ENCODE measurements at places on chromosomes 6 and 20.

DNA sequence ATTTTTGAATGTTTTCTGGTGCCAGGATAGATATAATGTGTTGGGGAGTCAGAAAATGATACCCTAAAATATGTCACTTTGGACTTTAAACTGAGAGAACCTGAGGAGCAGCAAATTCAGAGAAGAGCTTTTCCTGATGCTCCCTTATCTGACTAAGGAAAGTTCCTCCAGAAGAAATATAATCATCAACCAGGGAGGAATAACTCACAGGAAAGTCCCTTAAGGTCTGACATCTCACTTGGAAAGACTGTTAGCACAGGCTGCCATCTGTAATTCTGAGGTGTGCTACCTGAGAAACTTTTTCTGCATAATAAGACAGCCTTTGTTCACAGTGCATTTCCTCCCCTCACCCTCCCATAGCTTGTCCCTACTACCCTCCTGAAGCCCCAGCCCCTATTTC lies 218.6 kb downstream of the SYNE1 start:
- no peak for DNase-seq

DNA sequence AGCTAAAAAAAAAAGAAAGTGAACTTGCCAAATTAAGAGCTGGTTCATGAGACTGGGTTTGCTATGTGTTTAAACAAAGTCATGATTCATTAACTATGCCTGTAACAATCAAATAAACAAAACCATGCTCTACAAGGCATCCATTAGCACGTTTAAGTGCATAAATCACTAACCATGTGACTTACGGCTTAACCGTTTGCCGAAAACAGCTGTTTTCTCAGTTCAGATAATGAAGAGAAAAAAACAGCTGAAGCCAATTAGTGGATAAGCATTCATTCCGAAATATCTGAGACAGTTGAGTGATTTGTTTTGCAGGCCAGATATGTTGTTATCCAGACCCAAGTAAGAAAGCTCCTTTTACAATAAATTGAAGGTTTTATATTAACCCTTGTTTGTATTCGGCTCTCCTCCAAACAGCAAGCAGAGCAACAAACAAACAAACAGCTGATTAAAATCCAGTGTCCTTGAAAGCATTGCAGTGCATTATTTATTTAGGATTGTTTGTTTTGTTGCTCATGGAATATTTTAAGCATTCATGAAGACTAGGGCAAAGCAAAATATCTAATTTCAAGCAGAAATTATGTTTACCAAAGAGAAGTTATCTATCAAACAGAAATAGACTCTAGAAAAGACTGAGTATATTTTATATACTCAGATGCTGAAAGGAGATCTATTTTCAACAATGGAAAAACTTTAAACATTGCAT lies 343.5 kb downstream of the RFPL4B start:
- no peak for DNase-seq

GRCh38 chr20:46507760-46508407 lies 5.5 kb downstream of the ZNF334 start:
- DNase-seq: no peak

GRCh38 chr20:3576363-3576762 lies 86.8 kb downstream of the GFRA4 start:
- no peak for DNase-seq
